Tibial nerve (tissue), 4 donors: ENCODE measurements at places on chromosomes 2 and 18.

GRCh38 chr18:35507192-35507591, 9.4 kb upstream of the INO80C start:
- DNase-seq, result no peak
- no peak overlapping the region for H3K4me3 ChIP-seq
- no peaks in the 10 kb centered on the region for H3K4me1 ChIP-seq
- no peak overlapping the region for H3K27ac ChIP-seq
- no peaks in the 10 kb centered on the region for H3K27me3 ChIP-seq

- H3K36me3 ChIP-seq, result no peaks in the 10 kb centered on the region
- DNase-seq, result peak; percentile 80
- no peaks in the 10 kb centered on the region for H3K4me1 ChIP-seq
- H3K27ac ChIP-seq, result no peak overlapping the region
These were observed 37.4 kb downstream of the SH3BP4 start for GRCh38 chr2:234989183-234989701.

GRCh38 chr2:84158605-84159004, 300.5 kb downstream of the SUCLG1 start:
- H3K4me1 ChIP-seq, result no peaks in the 10 kb centered on the region
- H3K27ac ChIP-seq, result no peak overlapping the region
- H3K36me3 ChIP-seq, result no peaks in the 10 kb centered on the region
- H3K27me3 ChIP-seq, result no peaks in the 10 kb centered on the region

DNA sequence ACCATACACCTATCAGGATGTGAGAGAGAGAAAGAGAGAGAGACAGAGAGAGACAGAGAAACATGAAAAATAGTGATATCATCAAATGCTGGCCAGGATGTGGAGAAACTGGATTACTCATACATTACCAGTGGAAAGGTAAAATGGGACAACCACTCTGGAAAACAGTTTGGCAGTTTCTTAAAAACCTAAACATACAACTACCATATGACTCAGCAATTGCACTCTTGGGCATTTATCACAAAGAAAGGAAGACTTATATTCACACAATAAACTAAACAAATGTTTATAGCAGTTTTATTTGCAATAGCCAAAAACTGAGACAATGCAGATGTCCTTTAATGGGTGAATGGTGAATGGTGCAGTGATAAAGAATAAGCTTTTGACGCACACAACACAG, 29.1 kb downstream of the SLC4A3 start:
- no peak for DNase-seq
- H3K27me3 ChIP-seq, result peaks cover 12% of the 10 kb centered on the region
- no peak overlapping the region for H3K4me3 ChIP-seq
- H3K27ac ChIP-seq, result no peak overlapping the region
- H3K36me3 ChIP-seq, result no peaks in the 10 kb centered on the region
- no peaks in the 10 kb centered on the region for H3K4me1 ChIP-seq

DNA sequence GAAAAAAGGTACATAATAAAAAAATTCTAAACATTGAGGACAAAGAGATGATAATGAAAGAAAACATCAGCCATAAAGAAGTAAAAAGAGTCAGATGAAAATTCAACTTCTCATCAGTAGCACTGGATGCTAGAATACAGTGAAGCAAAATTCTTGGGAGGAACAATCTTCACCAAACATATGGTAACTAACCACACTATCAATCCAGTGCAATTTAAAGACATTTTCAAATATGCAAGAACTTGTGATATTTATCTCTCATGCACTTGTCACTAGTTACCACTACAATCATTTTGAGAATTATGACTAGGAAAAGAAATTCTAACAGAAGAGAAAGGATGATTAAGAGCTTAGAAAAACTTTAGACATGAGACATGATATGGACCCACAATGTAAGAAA, 127.4 kb downstream of the RTTN start:
- H3K4me3 ChIP-seq, result no peak overlapping the region
- no peaks in the 10 kb centered on the region for H3K36me3 ChIP-seq

DNA sequence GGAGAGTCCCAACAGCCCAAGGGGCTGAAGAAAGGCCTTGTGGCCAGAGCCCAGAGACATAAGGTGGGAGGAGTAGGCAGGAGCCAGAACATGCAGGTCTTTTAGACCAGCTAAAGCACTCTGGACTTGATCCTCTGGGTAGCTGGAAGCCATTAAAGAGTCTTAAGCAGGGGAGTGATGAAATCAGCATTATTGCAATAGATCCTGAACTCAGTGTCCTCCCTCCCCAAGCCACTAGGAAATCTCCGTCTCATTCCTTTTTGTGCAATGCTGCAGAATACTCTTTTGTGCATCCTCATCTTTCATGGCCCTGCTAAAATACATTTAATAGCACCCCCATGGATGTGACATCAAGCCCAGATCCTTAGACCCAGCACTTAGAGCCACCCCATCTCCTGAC, 58.6 kb upstream of the ZCCHC2 start:
- H3K4me3 ChIP-seq, result no peak overlapping the region
- H3K27ac ChIP-seq, result no peak overlapping the region
- no peaks in the 10 kb centered on the region for H3K4me1 ChIP-seq
- H3K27me3 ChIP-seq, result no peaks in the 10 kb centered on the region

DNA sequence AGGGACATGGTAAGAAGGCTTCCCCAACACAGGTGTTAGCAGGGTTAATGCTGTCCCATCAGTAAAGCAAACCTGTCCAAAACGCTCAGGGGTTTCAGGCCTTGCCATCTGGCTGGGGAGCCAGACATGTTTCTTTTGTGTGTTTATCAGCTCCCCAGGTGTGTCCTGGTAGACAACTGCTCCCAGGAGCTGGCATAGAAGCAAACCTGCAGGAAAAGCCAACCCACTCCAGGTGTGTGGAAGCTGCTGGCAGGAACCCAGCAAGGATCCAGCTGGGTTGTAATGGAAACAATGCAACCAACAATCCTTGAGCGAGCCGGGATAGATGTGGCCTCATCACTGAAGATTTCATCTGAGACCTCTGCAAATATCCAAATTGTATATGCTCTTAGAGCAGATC, 123.1 kb downstream of the RAB3GAP1 start:
- H3K4me3 ChIP-seq, result no peak overlapping the region
- DNase-seq, result no peak
- peaks cover 84% of the 10 kb centered on the region for H3K36me3 ChIP-seq
- no peaks in the 10 kb centered on the region for H3K4me1 ChIP-seq

DNA sequence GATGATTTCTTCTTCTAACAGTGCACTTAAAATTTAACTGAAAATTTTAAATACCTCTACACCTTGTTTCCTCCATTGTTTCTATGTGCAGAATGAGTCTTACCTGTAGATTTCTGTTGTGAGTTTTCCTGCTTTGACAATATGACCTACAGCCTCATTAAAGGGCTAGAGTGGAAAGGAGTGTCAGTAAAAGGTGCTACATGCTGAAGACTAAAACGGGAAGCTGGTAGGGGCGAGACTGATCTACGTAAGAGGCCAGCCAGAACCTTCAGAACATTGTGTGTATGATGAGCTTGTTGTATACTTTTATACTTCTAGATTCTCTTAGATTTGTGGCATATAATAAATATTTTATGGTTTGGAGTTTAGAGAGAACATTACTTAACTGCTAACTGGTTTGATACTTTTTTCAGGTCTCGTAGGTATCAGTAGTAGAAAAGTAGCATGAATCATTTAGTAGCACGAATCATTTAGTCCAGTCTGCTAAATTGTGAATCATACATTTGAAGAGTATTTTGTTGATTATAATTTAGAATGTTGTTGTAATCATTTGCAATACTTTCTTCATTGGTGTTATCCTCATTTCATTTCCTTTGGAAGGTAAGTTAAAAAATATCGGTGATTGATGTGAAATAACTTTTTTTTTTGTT, 14.3 kb downstream of the INSIG2 start:
- H3K27ac ChIP-seq, result no peak overlapping the region
- no peaks in the 10 kb centered on the region for H3K27me3 ChIP-seq
- no peaks in the 10 kb centered on the region for H3K36me3 ChIP-seq
- H3K4me3 ChIP-seq, result no peak overlapping the region
- no peak for DNase-seq

DNA sequence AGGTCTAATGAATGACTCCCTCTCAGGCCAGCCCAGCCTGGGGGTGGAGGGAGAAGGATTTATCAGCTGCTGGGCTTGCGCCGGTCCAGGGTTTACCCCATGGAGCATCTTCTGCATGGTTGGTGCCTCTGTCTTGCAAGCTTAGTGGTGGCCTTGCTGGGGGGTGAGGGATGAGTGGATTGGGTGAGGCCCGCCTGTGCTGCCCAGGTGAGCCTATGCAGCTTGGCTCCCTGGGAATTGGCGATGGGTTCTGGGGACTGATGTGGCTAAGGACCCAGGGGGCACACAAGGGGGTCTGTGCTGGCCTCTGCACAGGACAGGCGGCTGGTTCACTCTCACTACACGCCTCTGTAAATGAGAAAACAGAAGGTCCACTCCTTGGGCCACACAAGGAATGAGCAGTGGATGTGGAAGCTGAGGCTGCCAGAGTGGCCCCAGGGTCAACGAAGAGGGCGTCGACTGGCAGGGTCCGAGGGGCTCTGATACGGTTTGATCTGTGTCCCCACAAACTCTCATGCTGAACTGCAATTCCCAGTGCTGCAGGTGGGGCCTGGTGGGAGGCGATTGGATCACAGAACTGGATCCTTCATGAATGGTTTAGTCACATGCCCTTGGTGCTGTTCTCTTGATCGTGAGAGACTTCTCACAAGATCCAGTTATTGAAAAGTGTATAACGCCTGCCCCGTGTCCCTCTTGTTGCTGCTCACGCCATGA, 151.6 kb upstream of the HDAC4 start:
- H3K27me3 ChIP-seq, result no peaks in the 10 kb centered on the region
- DNase-seq, result no peak
- H3K4me3 ChIP-seq, result no peak overlapping the region
- H3K27ac ChIP-seq, result no peak overlapping the region
- no peaks in the 10 kb centered on the region for H3K4me1 ChIP-seq

DNA sequence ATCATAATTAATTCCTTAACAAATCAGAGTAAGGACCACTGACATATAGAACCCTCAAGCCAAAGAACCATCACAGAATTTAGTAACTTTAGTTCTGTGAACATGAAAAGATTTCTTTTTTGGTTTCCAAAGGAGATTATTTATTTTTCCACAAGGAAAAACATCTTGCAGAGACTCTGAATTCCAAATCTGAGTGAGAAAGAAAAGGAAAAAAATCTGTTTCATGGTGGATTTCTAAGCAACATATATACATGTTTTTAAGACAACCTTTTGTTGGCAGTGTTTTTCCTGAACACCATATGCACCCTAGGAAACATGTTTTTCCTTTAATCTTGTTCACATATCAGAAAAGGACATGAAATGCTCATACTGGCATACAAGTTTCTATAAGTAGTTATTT, 149.8 kb downstream of the AGPS start:
- no peaks in the 10 kb centered on the region for H3K27me3 ChIP-seq
- DNase-seq, result no peak
- H3K4me3 ChIP-seq, result no peak overlapping the region
- peak overlapping the region; percentile 62 for H3K27ac ChIP-seq

DNA sequence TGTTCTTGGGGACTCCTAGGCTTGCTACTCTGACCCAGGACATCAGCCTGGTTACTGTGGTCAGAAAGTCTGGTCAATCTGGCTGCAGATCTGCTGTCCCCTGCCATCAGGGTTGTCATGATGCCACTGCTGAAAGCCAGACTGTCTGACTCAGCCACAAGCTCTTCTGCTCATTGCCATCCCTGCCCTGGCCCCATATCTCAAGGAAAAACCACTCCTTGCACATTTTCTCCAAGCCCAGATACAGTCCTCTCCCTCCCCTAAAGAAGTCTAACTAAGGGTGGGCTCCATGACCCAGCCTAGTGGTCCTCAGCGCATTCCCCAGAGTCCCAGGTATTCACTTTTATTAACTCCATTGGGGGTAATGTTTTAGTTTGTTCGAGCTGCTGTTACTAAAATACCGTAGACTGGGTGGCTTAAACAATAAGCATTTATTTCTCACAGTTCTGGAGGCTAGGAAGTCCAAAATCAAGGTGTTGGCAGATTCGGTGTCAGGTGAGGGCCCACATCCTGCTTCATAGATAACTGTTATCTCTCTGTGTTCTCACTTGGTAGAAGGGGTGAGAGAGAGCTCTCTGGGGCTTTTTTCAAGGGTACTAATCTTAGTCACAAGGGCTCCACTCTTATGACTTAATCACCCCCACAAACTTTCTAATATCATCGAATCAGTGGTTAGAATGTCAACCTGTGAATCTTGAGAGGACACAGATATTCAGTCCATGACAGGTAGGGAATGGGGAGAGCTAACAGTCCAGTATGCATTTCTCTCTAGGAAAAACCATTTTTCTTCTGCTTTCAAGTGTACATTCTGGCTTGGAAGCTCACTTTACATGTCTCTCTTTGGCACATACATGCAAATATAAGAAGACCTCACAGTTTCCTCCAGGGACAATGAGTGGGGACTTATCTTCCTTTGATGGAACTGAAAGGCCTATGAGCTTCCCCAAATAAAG, 94.8 kb upstream of the CXCR4 start:
- peak overlapping the region; percentile 40 for H3K27ac ChIP-seq
- no peak overlapping the region for H3K4me3 ChIP-seq
- DNase-seq, result no peak

- H3K27ac ChIP-seq, result peak overlapping the region; percentile 86
- DNase-seq, result no peak
- H3K36me3 ChIP-seq, result no peaks in the 10 kb centered on the region
These were observed 1.4 kb upstream of the SIX2 start for GRCh38 chr2:45010702-45011012.

- H3K4me1 ChIP-seq, result no peaks in the 10 kb centered on the region
- no peak for DNase-seq
- H3K36me3 ChIP-seq, result no peaks in the 10 kb centered on the region
- H3K27me3 ChIP-seq, result no peaks in the 10 kb centered on the region
- H3K4me3 ChIP-seq, result peak overlapping the region; percentile 63
These were observed 445 bp downstream of the C1GALT1C1L start for GRCh38 chr2:43675646-43676321.

DNA sequence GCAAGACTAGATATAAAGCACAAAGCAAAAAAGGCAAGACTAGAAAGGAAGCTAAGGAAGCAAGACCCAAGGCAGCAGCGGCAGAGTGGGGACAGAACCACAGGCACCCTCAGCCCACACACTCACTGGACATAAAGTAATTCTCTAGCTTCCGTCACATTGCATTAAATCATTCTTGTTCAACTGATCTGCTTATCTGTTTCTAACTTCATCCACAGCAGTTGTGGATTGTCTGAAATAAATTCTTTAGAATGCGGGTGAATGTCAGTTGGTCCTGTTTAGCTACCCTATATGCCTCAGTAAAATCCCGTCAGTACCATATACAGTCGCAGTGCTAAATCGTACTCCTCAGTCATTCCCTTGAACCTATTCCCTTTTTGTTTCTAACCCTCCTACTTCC, 183.2 kb upstream of the SLC39A10 start:
- H3K27ac ChIP-seq, result no peak overlapping the region
- no peaks in the 10 kb centered on the region for H3K4me1 ChIP-seq
- H3K27me3 ChIP-seq, result no peaks in the 10 kb centered on the region
- no peak overlapping the region for H3K4me3 ChIP-seq

DNA sequence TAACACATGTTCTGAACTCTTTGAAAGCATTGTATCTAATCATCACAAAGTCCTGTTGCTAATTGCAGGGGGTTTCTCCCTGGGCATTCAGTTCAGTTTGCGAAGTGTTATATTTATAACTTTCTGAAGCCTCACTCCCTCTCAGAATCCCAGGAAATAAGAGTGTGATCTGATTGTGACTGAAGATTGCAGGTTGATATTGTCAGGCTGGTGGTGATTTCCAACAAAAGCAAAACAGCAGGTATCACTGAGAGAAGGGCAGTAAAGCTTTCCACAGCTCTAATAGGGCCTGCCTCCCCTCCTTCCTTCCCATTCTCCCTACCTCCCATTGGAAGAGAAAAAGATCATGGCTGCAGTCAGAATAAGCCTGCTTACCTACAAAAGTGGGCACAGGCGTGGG, 466.7 kb upstream of the FSHR start:
- no peaks in the 10 kb centered on the region for H3K4me1 ChIP-seq
- H3K4me3 ChIP-seq, result no peak overlapping the region
- H3K27me3 ChIP-seq, result no peaks in the 10 kb centered on the region
- H3K36me3 ChIP-seq, result no peaks in the 10 kb centered on the region

GRCh38 chr2:213863541-213863940, 547.3 kb upstream of the VWC2L start:
- H3K4me1 ChIP-seq, result no peaks in the 10 kb centered on the region
- H3K27me3 ChIP-seq, result no peaks in the 10 kb centered on the region
- DNase-seq, result no peak
- H3K27ac ChIP-seq, result no peak overlapping the region
